ENCODE measurements at places on chromosomes 7 and 10.

DNA sequence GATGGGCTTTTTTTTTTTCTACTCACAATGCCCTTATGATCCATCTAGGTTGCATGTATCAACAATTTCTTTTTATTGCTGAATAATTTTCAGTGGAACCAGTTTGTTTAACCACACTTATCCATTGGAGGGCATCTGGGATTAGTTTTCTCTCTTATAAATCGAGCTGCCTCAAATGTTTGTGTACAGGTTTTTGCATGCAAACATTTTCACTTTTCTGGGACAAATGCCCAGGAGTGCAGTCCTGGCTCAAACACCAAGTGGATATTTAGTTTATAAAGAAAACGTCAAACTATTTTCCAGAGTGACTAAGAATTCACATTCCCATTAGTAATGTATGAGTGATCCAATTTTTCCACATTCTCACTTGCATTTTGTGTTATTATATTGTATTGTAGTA lies 313.4 kb downstream of the CXCL12 start:
- DNase-seq: no peak

- no peak for DNase-seq
These were observed 106.2 kb downstream of the TFEC start for GRCh38 chr7:115924411-115924810.

DNA sequence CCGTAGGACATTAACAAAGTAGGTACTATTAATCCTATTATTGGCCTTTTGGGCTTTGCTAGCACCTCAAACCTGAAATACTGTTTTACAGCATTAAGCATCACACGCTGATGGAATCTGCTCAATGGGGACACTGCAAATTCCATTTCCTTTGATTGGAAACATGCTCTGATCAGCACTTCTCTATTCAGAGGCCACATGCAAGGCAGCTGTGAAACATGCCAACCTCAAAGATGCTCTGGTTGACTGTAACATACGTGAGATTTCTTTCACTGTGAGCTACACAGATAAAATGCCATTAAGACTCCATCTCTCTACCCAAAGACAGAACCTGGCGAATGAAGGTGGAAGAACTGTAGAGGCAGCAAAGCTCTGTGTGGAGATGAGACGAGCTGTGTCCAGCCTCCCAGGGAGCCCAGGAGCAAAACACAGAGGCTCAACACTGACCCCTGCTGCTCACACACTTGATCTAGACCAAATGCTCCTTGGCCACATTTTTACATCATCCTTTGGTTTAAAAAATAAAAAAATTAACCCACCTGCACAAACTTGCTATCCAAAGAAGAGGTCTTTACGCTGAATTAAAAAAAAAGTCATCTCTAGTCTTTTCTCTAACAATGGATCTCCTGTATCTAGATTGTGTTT lies 8.0 kb downstream of the RSU1 start:
- DNase-seq: peak; percentile 32

DNA sequence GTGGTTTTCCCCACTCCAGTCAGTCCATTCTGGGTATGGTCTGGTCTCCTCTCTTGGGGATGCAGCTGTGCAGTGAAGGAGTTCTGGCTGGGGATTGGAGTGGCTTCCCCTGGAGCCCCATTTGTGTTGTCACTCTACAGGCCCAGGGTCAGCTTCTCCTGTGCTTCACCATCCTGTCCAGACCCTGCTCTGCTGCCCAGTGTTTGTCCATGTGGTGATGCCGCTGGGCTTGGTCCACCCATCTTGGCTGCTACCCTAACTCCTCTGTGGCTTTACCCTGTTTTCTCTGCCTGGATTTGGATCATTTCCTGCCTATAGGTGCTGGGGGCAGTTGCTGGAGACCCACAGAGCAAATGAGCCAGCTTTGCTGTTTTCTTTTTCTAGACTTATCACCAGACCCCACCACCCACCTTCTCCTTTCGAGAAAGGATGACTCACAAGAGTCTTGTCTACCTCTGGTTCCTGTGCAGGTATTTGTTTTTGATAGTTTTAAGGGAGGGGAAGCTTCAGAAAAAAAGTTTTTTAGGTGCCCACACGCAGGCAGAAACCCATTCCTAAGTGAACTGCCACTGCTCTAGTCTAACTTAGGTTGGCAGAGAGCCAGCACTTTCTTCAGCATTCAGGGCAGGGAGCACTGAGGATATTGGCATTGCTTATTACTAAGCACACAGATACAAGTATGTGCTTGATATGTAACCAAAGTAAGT lies 8.5 kb downstream of the ZDHHC16 start:
- no peak for DNase-seq

DNA sequence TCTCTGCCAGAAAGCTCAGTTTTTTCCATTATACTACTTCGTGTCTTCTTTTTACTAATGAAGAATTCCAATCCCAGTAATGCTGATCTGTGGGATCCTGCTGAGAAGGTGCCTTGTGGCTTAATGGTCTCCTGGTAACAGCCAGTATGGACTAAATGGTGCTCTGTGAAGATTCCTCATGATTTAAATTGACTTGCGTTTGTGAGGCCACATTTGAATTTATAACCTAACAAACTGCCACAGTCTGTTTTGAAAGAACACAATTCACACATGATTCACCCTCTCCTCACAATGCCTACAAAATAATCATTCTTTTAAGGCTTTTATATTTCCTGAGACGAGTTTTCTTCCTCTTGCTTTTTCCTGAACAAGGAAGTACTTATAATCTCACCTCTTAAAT lies 140.0 kb downstream of the MBL2 start:
- no peak for DNase-seq

DNA sequence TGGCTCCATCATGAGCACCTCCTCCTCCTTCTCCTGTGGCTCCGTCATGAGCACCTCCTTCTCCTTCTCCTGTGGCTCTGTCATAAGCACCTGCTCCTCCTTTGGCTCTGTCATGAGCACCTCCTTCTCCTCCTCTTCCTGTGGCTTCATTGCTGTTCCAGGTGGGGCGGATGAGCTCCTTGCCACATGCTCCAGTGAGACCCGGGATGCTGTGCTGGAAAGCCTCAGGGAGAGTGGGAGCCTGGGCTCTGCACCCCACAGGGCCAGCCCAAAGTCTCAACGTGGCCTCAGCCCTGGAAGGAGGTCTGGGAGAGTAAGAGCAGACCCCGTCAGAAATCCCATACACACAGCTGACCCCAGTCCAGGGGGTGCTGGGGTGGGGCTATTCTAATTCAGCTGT lies 380.7 kb downstream of the TCERG1L start:
- no peak for DNase-seq

GRCh38 chr7:158957921-158958491 lies 101.6 kb downstream of the DYNC2I1 start:
- DNase-seq: no peak

- no peak for DNase-seq
These were observed 752.0 kb downstream of the GRID1 start for GRCh38 chr10:85614566-85614965.

GRCh38 chr10:25666276-25666675 lies 267.8 kb upstream of the MYO3A start:
- no peak for DNase-seq

DNA sequence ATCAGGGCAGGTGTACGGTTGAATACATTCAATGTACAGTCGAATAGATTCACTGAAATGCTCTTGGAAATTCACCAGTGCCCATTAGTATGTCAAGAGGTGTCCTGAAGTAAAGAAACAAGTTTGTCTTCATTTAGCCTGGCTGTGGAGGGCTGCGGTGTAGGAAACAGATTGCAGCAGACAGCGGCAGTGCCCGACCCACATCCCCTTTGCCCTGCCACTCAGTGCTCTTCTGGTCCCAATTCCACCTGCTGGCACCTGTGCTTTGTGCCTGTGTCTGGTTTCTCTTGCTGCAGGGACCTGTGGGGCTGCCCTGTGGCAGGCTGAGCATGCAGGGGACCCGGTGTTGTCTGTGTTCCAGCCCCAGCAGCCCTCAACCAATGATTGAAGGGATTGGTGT lies 183.7 kb downstream of the RPS24 start:
- no peak for DNase-seq

DNA sequence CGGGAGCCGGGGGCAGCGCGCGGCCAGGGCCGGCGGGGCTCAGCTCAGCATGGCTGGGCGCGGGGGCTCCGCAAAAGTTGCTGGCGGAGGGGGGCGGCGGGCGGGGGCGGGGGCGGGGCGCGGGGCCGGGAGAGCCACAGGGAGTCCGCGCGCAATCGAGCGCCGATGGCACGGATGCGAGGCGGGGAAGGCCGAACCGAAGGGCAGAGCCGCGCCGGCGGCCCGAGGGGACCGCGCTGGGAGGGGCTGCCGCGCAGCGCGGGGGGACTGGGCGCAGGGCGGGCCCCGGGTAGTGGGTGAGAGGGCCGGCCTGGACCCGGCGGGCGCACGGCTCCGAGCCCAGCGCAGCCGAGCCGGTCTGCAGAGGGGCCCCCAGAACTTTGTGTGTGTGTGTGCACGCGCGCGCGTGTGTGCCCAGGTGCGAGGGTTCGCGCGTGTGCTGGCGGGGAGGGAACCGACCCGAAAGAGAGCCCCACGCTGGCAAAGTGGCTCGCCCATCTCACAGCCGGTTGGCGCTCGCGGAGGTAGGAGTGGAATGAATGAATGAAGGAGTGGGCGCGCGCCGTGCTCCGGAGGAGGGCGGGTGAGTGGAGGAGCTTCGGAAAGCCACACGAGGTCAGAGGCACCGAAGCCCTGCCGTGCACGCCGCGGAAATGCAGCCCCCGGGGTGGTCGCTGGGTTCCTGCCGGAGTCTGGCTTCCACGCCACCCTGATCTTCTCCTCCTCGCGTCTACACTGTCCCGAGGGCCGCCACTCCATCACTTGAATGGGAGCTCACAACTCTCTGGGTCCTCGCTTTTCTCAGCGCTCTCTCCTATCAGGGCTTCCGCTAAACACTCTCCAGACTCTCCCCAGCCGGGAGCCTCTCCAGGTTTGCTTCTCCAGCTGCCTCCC lies at the start of gene HIPK2:
Gene HIPK2, minus strand, starts transcription at position 51 of the 894 bp plus-strand sequence. CDS start 375 bp downstream, outside the sequence.
- peak; percentile 84 for DNase-seq

GRCh38 chr10:791639-792038 lies 102.2 kb upstream of the DIP2C start:
- DNase-seq: no peak

GRCh38 chr10:91247360-91248111 lies 27.1 kb downstream of the PCGF5 start:
- DNase-seq: no peak

GRCh38 chr10:12503311-12503710 lies 154.0 kb downstream of the CAMK1D start:
- no peak for DNase-seq

DNA sequence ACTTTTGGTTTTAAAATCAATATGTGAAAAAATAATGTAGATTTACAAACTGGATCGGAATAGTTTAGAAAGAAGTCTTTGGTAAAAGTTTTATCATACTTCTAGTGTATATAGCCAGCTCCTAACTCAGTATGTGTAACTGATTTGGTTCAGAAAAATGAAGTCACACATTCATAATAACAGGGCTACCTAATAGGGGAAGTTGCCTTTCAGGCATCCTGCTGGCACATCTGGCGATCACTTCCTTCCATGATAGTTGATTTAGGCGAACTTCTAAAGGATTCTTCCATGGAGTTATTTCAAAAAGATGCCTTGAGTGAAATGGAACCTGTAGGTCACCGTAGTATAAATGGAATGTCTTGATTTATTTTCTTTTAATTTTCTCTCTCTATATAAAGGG lies 69.1 kb downstream of the SHH start:
- no peak for DNase-seq

DNA sequence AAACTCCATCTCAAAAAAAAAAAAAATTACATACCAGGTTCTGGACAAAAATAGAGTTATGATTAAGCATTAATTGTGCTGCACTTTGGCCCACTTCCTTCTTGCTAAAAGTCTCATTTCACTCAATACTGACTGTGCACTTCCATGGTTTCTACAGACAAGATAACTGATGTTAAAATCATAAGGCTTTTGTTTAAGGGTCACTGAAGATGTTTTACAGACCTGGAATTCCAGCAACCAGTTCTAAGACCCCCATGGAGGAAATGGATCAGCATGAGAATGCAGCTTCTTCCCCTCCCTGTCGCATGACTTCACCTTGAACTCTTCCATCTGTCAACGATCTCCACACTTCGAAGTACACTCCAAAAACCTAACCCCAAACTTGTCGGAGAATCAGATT lies 1191.8 kb upstream of the AUTS2 start:
- DNase-seq: no peak
